D721Med (cell line): ENCODE measurements at places on chromosomes 6 and 20.

- DNase-seq, result no peak
Observed at GRCh38 chr6:54445207-54445606, 137.0 kb downstream of the TINAG start.

- no peak for DNase-seq
Observed at GRCh38 chr6:53005663-53006250, 10.7 kb upstream of the GSTA4 start.

DNA sequence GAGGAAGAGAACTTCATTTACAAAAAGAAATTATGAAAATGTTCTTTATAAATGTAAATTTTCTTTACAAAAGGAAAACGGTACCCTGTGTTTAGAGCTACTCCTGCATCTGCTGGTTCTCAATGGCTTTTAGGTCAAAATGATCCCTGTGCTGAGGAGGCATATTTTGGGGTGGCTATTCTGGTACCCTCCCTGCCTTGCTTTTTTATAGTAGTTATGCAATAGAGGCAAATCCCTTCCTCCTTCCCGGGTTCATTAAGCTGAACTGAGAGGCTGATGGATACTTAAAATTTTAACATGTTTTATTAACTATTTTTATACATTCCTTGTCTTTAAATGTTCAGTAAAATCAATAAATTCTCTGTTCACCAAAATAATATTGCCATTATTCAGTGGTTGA is 38.9 kb downstream of the KLHL32 start:
- no peak for DNase-seq

DNA sequence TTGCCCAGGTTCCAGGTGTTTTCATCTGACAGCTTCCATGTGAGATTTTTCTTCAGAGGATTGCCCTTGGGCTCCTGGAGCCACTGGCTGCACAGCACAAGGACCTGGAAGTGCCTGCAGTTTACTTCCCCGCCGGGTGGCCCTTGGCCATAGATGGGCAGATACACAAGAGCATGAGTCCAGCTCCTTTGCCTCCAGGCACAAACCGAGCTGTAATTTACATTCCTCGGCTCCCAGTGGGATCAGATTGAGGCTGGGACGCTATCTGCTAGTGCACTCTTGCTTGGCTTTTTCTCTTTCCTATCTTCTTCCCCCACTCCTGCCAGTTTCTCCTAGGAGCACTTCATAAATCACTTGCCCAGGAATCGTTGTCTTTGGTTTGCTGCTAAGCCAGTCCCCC is 85.4 kb upstream of the RALY start:
- no peak for DNase-seq

DNA sequence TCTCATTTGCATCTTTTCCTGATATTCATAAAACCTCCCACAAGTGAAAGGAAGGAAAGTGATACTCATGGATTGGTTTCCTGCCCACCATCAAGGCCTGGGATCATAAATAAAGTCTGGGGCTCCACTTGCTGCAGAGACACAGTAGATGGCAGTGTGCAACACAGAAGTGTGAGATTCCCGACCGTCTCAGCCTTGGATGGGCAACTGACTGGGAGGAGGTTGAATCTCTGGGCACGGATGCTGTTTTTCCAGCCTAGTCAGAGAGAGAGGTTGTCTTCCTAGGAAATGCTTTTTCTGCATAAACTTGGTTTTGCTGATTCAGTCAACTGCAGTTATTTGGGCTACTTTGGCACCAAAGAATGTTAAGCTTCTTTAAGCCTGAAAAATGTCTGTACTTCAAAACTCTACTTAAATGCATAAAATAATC is 9.9 kb upstream of the RFPL4B start:
- peak; percentile 25 for DNase-seq

DNA sequence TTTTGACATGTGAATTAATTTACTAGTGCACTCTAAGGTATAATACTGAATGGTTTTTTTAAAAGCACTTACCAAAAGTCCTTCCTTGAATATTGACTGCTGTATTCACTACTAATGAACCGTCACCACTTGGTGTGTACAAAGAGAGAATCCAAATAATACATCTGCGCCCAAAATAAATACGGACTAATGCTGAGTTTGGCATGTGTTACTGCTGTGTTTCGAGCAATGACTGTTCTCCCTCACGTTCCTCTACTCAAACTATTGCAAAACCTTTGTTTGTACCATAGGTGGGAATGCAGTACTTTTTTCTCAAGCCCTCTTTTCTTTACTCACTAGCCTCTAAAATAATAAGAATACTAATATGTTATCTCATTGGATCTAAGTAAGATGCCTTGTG is 305.5 kb downstream of the QKI start:
- DNase-seq, result no peak

GRCh38 chr6:292506-293192 is 362 bp downstream of the DUSP22 start:
- DNase-seq, result no peak

- no peak for DNase-seq
Observed at GRCh38 chr20:25496968-25497401, 88.3 kb downstream of the NINL start.

- no peak for DNase-seq
Observed at GRCh38 chr20:3901706-3902440, 12.7 kb downstream of the PANK2 start.

DNA sequence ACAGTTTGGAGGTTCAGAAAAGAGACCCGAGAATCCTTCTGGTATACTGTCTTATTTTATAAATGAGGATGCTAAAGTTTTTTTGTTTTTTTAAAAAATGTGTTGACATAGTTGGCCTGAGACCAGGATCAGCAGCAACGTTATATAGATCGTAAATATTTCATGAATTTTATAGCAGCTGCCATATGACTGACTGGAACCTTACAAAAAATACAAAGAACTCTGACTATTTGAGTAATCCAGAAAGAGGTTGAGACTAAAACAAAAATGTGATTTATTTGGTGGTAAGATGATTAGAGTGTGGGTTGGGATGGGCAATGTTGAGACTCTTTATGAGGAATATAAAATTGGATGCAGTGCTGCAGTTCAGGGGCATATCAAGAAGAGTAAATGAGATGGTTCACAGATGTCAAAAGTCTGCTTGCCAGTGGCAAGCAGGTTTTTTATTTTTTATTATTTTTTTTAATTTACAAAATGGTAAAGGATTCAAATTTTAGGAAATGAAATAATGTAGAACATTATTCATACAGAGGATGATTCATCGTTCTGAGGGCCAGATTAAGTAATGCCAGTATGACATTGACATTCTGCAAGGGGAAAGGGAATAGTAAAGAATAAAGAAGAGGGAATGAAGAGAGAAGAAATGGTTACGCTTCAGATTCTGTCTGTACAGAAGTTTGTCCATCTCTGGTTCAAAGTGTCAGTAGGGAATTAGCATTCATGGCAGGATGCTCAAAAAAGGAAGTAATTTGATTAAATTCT is 58.5 kb downstream of the SCAF8 start:
- no peak for DNase-seq

DNA sequence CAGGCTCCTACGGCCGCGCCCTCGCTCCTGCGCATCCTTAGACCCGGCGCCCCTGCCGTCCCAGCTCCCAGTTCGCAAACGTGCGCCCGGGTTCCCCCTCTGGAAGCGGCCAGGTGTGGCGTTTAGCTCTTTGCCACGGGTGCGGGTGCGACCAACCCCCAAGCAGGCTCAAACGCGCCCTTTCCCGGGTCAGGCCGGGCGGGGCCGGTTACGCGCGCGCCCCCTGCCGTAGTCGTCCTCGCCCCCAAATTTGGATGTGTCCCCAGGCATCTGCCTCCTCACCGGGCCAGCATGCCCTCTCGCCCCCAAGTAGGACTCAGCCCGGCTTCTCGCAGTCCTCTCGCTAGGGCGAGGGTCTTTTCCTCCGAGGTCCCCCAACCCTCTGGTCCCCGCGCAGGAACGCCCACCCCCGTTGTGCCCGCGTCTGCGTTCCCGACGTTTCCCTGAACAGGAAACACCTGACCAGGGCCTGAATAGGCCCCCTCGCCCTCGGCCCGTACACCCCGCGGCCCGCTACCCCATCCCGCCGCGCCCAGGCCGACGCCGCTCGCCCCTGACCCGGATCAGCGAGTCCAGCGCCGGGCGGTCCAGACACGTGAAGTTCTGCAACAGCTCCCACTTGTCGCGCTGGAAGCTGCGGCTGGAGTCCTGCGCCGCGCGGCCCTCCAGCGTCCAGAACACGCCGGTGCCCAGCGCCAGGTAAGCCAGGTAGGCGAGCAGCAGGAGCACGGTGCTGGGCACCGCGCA is 520 bp downstream of the KCNK17 start:
- DNase-seq, result no peak

DNA sequence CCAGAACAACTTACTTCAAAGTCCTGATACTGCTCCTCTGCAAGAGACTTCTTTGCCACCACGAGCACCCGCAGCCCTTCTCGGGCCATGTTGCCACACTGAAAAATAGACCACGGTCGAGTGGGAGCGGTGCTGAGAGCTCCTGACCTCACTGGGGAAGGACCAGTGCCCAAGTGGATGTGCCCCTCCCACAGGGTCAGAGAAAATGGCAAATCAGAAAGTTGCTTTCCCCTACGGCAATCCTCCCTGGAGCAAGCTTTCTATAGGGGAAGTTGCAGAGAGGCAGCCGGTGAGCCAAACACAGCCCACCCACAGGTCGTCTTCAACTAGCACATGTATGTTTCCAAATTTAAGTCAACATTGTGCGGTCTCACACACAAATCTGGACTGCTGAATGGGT is 85.1 kb upstream of the NFATC2 start:
- no peak for DNase-seq
